Activated naive CD4-positive, alpha-beta T cell treated with anti-CD3 and anti-CD28 coated beads, Interleukin-2, amount 50 U/mL, for 72 hours (primary cell): ENCODE measurements at places on chromosomes 6 and 20. TPM values are rescaled to one million over a fixed set of nuclear protein-coding genes. Genes with fewer than 3 reads are reported as not detected.

CALHM4 gene
- not detected for total RNA-seq

DNA sequence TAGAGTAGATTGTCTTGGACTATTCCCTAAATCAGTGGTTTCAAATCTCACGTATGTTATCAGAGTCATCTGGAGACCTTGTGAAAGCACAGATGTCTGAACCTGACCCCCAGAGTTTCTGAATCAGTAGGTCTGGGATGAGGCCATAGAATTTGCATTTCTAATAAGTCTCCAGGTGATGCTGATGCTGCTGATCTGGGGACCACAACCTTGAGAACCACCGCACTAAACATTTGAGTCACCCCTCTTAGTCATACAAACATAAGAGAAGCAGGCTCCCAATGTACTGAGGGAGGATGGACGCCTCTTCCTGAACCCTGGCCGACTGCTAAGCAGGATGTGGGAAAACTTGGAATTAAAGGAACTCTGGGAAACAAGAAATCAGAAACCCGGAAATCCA is 187.8 kb upstream of the PRDM1 start:
- DNase-seq = no peak

GRCh38 chr6:35165630-35166071 is 24.5 kb upstream of the TCP11 start:
- DNase-seq = no peak

GRCh38 chr20:53284256-53284655 is 309.4 kb downstream of the ZNF217 start:
- DNase-seq = no peak

FRS3 gene
- total RNA-seq = 3.1 TPM
